ENCODE measurements at places on chromosomes 6 and 20. TPM values are rescaled to one million over a fixed set of nuclear protein-coding genes. Genes with fewer than 3 reads are reported as not detected.

DNA sequence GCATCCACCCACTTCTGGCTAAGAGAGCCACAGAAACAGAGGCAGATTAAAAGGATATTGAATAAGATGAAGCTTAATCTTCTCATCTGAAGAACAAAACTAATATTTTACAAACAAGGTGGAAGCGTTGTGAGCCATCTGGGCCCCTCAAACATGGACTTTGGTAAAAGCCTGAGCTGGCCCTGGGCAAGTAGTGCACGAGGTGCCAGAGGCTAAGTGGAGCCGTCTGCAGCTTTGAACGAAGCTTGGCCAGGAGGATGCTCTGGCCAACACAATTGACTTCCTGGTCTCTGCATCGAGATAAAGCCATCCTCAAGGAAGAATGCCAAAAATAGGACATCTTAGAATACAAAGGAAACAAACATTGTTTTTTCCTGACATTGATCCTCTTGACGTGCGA lies 53.2 kb upstream of the PLEKHG1 start:
- H3K4me1 ChIP-seq, result peaks cover 7% of the 10 kb centered on the region
- H3K27ac ChIP-seq, result no peak overlapping the region
- H3K36me3 ChIP-seq, result no peaks in the 10 kb centered on the region
- no peak for DNase-seq

GRCh38 chr20:50605136-50605535 lies 86.2 kb downstream of the RIPOR3 start:
- H3K36me3 ChIP-seq, result no peaks in the 10 kb centered on the region
- H3K27ac ChIP-seq, result no peak overlapping the region
- H3K4me1 ChIP-seq, result no peaks in the 10 kb centered on the region
- DNase-seq, result no peak
- no peaks in the 10 kb centered on the region for H3K27me3 ChIP-seq

OR2J3 gene
- total RNA-seq, result not detected

GRCh38 chr6:95133578-95133977 lies 443.8 kb upstream of the MANEA start:
- H3K27ac ChIP-seq, result no peak overlapping the region
- DNase-seq, result no peak
- H3K36me3 ChIP-seq, result no peaks in the 10 kb centered on the region

DNA sequence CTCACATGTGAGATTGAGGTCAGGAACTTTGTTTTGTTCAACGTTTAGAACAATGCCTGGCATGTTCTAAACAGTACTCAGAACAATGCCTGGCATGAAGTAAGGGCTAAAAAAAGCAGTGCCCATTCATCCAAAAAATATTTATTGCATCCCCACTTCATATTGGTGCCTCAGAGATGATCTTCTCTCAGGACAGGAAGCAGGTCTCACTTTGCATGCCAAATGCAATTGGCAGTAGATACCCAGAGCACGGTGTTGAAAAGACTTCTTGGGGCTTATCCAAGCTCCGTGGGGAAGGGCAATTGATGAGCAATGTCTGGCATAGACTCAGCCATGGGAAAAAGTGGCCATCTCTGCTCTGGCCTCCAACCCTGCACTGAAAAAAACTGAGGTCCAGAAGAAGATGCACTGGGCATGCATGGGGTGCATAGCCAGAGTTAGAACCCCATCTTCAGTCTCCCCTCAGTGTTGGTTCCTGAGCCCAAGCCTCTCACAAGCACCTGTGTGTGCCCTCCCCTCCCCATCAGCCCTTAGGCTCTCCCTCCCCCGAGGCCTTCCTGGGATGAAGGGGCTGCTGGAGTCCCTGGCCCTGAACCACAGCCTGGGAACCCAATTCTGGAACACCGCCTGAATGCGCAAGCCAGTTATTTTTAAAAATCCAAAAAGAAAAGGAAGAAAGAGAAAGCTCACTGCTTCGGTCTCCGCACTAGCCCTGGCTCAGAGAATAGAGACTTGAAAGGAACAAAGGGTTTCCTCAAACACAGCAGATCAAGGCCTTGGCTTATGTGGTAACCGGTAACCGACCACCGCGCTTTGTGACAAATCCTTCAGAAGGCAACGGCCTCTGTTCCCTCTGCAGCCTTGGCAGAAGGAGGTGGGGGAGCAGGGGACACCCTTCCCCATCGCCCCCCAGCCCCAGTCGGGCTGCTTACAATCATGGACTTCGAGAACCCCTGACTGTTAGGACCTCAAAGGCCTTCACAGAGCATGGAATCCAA lies 78.5 kb upstream of the SIRPA start:
- peak; percentile 65 for DNase-seq
- H3K36me3 ChIP-seq, result no peaks in the 10 kb centered on the region
- peaks cover 37% of the 10 kb centered on the region for H3K4me1 ChIP-seq
- H3K27me3 ChIP-seq, result no peaks in the 10 kb centered on the region

DNA sequence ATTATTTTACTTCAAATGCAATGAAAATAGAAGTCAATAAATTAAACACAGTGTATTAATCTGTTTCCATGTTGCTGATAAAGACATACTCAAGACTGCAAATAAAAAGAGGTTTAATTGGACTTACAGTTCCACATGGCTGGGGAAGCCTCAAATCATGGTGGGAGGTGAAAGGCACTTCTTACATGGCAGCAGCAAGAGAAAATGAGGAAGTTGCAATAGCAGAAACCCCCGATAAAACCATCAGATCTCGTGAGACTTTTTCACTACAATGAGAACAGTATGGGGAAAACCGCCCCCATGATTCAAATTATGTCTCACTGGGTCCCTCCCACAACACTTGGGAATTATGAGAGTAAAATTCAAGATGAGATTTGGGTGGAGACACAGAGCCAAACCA lies 82.2 kb downstream of the GPR63 start:
- DNase-seq, result no peak
- no peak overlapping the region for H3K4me3 ChIP-seq
- no peaks in the 10 kb centered on the region for H3K36me3 ChIP-seq
- no peaks in the 10 kb centered on the region for H3K4me1 ChIP-seq

BRD2 gene
- 145 TPM for total RNA-seq

- no peak for DNase-seq
- H3K4me3 ChIP-seq, result no peak overlapping the region
- H3K4me1 ChIP-seq, result peaks cover 15% of the 10 kb centered on the region
- H3K36me3 ChIP-seq, result no peaks in the 10 kb centered on the region
- no peaks in the 10 kb centered on the region for H3K27me3 ChIP-seq
- H3K27ac ChIP-seq, result no peak overlapping the region
These were observed 51.5 kb upstream of the ARID1B start for GRCh38 chr6:156725712-156726111.

- DNase-seq, result no peak
- H3K4me3 ChIP-seq, result no peak overlapping the region
- H3K27me3 ChIP-seq, result no peaks in the 10 kb centered on the region
- H3K36me3 ChIP-seq, result no peaks in the 10 kb centered on the region
- H3K4me1 ChIP-seq, result no peaks in the 10 kb centered on the region
These were observed 43.9 kb downstream of the SLC13A3 start for GRCh38 chr20:46607191-46607848.

GRCh38 chr20:46296526-46297250 lies 11.6 kb downstream of the CDH22 start:
- H3K36me3 ChIP-seq, result no peaks in the 10 kb centered on the region
- peaks cover 55% of the 10 kb centered on the region for H3K27me3 ChIP-seq
- H3K27ac ChIP-seq, result no peak overlapping the region
- H3K4me3 ChIP-seq, result no peak overlapping the region
- no peaks in the 10 kb centered on the region for H3K4me1 ChIP-seq

DNA sequence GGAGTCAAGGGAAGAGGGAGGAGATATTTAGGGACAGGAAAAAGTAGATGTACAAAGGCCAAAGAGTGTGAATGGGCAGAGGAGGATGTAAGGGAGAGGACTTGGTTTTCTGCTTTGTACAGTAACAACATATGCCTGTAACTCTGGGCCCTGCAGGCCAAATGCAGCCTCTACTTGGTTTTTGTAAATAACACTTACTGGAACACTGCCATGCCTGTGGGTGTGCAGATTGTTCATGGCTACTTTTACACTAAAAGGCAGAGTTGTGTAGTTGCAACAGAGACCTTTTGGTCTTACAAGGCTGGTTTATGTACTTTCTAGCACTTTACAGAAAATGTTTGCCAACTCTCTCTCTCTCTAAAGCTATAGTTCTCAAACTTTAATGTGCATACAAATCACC lies 157.1 kb downstream of the PHACTR1 start:
- no peak overlapping the region for H3K27ac ChIP-seq
- no peaks in the 10 kb centered on the region for H3K4me1 ChIP-seq
- DNase-seq, result no peak
- no peaks in the 10 kb centered on the region for H3K36me3 ChIP-seq

DNA sequence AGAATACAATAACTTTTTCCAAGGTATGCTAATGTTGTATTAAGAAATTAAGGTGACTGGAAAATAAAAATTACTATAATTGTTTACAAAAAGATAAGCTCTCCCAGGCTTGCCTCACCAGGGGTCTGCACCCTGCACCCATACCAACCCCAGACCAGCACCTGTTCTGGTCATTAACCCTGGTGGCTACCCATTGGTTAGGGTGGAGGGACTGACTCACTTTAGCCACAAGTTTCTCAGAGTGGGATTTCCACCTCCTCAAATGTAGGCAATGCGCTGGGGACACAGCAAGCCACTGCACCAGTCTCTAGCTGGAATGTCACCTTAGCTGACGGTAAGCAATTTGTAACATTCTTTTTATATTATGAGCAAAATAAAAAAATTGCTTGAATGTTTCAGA lies 83.1 kb downstream of the BFSP1 start:
- no peak overlapping the region for H3K4me3 ChIP-seq
- H3K4me1 ChIP-seq, result no peaks in the 10 kb centered on the region
- H3K36me3 ChIP-seq, result no peaks in the 10 kb centered on the region
- peaks cover 26% of the 10 kb centered on the region for H3K27me3 ChIP-seq
- no peak overlapping the region for H3K27ac ChIP-seq

- peak; percentile 86 for DNase-seq
- no peaks in the 10 kb centered on the region for H3K36me3 ChIP-seq
- H3K4me3 ChIP-seq, result peak overlapping the region; percentile 29
- no peaks in the 10 kb centered on the region for H3K27me3 ChIP-seq
These were observed 67.8 kb upstream of the RALGAPA2 start for GRCh38 chr20:20780127-20780824.

DNA sequence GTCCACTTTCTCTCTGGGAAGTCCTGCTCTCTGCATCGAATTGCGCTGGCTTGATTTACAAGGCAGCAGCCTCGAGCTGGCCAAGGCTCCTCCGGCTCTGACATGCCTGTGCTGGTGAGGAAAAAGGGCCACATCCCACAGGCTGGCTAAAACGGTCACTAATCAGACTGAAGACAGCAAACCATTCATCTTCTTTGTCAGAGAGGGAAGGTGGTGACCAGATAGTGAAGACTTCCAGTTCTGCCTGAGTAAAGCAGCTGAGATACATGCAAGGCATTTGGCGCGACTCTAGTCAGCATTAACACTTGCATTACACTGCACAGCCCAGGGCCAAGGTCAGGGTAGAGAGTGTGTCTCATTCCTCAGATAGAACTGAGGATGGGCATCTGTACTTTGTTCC lies 203.2 kb upstream of the MAP3K7 start:
- DNase-seq, result no peak
- no peak overlapping the region for H3K4me3 ChIP-seq
- no peaks in the 10 kb centered on the region for H3K36me3 ChIP-seq
- no peaks in the 10 kb centered on the region for H3K27me3 ChIP-seq
- H3K27ac ChIP-seq, result no peak overlapping the region
- peaks cover 3% of the 10 kb centered on the region for H3K4me1 ChIP-seq

- no peaks in the 10 kb centered on the region for H3K4me1 ChIP-seq
- H3K27me3 ChIP-seq, result no peaks in the 10 kb centered on the region
- H3K36me3 ChIP-seq, result no peaks in the 10 kb centered on the region
- H3K27ac ChIP-seq, result no peak overlapping the region
These were observed 9.3 kb downstream of the SH3BGRL2 start for GRCh38 chr6:79640146-79641111.

- DNase-seq, result no peak
- no peaks in the 10 kb centered on the region for H3K27me3 ChIP-seq
- H3K4me1 ChIP-seq, result no peaks in the 10 kb centered on the region
- H3K27ac ChIP-seq, result no peak overlapping the region
These were observed 398.9 kb downstream of the KIF16B start for GRCh38 chr20:16174311-16174710.

GRCh38 chr6:162706232-162706631 lies 21.3 kb downstream of the PRKN start:
- no peak overlapping the region for H3K27ac ChIP-seq
- DNase-seq, result no peak
- no peaks in the 10 kb centered on the region for H3K27me3 ChIP-seq
- H3K4me3 ChIP-seq, result no peak overlapping the region
- H3K36me3 ChIP-seq, result no peaks in the 10 kb centered on the region

ARHGAP18 gene
- total RNA-seq, result 13.0 TPM

GRCh38 chr20:63542031-63542559 lies 4.9 kb upstream of the PTK6 start:
- DNase-seq, result no peak
- peaks cover 64% of the 10 kb centered on the region for H3K4me1 ChIP-seq
- no peaks in the 10 kb centered on the region for H3K36me3 ChIP-seq
- no peak overlapping the region for H3K27ac ChIP-seq
- no peak overlapping the region for H3K4me3 ChIP-seq

GPR6 gene
- total RNA-seq, result not detected

FERMT1 gene
- total RNA-seq, result 32.9 TPM

SYCP2 gene
- total RNA-seq, result 5.0 TPM

GRCh38 chr6:37678078-37678846 lies 19.4 kb downstream of the MDGA1 start:
- H3K4me1 ChIP-seq, result peaks cover 5% of the 10 kb centered on the region
- H3K36me3 ChIP-seq, result no peaks in the 10 kb centered on the region
- no peaks in the 10 kb centered on the region for H3K27me3 ChIP-seq
- no peak overlapping the region for H3K4me3 ChIP-seq

- peaks cover 3% of the 10 kb centered on the region for H3K27me3 ChIP-seq
- peak overlapping the region; percentile 57 for H3K4me3 ChIP-seq
- no peaks in the 10 kb centered on the region for H3K36me3 ChIP-seq
- peak; percentile 81 for DNase-seq
These were observed 87.7 kb downstream of the TMEM242 start for GRCh38 chr6:157235600-157236039.

DNA sequence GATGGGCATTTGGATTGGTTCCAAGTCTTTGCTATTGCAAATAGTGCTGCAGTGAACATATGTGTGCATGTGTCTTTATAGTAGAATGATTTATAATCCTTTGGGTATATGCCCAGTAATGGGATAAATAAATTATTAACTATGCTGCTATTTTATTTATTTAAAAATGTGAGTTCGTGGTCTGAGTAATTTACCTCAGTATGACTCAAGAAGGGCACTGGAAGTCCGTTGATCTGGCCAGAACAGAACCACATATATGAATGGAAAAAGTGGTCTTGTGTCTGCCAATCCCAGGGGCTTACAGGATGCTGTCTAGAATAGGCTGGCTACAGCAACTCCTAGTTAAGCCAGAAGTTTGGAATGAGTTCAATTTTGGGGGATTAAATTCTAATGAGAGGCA lies 27.6 kb upstream of the HLA-C start:
- H3K27ac ChIP-seq, result no peak overlapping the region
- H3K4me3 ChIP-seq, result no peak overlapping the region
- H3K4me1 ChIP-seq, result no peaks in the 10 kb centered on the region
- H3K27me3 ChIP-seq, result peaks cover 15% of the 10 kb centered on the region
- H3K36me3 ChIP-seq, result no peaks in the 10 kb centered on the region

ZKSCAN8 gene
- 16.1 TPM for total RNA-seq

CCM2L gene
- total RNA-seq, result 1.6 TPM

CAP2 gene
- 2.9 TPM for total RNA-seq

GRCh38 chr6:20599302-20600051 lies 65.2 kb downstream of the CDKAL1 start:
- peaks cover 20% of the 10 kb centered on the region for H3K36me3 ChIP-seq
- no peak overlapping the region for H3K4me3 ChIP-seq
- H3K4me1 ChIP-seq, result no peaks in the 10 kb centered on the region
- H3K27ac ChIP-seq, result no peak overlapping the region

Measured in suprapubic skin (tissue), 4 donors.